ENCODE measurements at places on chromosomes 4 and X. TPM values are rescaled to one million over a fixed set of nuclear protein-coding genes. Genes with fewer than 3 reads are reported as not detected.

GRCh38 chrX:71100581-71101505 is 5.2 kb downstream of the FOXO4 start:
- no peak for DNase-seq

- DNase-seq: no peak
Measured at GRCh38 chr4:42371305-42372252, 25.7 kb upstream of the SHISA3 start.

GRCh38 chr4:153451911-153452657 is 14.1 kb upstream of the TMEM131L start:
- no peak for DNase-seq

DNA sequence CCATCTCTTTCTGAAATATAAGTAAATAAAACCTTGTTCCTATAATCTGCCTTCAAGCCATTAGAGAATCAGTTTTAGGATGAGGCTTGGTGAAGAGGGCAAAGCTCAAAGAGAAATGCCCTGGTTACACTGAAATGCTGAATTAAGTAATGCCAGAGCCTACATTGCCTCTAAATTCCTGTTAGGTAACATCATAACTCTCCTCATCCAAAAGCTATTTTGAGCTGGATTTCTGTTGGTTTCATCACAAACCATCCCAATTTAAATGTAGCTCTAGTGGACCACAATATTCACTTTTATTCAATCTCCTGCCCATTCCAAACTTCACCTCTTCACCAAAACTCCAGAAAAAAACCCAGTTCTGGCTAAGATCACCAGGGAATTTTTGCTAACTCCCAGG is 1319.7 kb upstream of the TENM3 start:
- no peak for DNase-seq

DNA sequence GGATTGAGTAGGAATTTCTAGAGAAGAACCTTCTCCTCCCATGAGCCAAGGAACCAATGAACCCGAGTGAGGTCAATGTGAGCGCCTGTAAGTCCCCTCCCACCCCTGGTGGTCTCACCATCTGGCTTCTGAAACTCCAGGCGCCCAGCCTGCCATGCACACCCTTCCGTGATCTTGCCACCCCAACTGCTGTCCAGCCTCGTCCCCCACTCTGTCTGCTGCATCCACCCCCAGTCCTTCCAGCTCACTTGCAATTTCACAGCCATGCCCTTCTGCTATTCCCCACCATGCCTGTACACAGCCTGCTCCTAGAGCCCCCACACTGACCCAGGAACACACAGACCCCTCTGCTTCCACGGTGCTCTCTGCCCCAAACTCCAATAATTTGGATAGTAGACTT is 323.7 kb downstream of the STK32B start:
- DNase-seq: no peak

DNA sequence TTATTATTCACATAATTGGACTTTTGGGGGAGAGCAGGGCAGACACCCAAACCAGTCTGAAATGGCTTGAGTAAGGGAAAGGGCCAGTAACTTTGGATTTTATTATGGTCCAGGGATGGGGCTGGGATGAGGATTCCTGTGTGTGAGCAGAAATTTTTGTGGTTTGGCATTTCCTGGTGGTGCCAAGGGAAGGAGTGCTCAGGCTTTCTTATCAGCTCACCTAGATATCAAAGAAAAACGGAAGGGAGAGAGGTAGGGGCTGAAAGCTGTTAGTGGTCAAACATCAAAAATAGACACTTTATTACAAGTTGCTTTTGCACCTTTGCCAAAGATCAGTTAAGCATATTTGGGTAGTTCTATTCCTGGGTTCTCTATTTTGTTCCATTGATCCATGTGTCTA is 128.5 kb upstream of the DIPK2B start:
- DNase-seq: no peak

GRCh38 chr4:189322426-189322825 is 618.2 kb upstream of the FRG1 start:
- DNase-seq: no peak

- no peak for DNase-seq
Measured at GRCh38 chrX:132480581-132481203, 8.1 kb downstream of the MBNL3 start.

- no peak for DNase-seq
Measured at GRCh38 chr4:8738471-8738931, 133.1 kb downstream of the HMX1 start.

DNA sequence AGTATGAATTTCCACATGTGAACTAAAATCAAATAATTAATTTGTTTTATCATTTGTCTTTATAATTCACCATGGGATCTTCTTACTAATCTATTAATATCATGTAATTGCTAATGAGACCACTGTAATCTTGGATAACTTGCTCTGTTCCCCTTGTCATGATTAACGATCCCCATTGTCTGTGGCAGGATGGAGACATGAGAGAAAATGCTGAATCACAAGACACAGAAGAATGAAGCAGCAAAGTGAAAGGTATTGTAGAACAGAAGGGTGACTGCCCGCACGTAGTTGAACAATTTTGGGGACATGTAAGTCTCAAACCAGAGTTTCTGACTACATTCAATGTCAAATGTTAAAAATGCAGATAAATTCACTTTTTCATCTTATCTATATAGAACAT is 135.2 kb downstream of the EPHA5 start:
- DNase-seq: no peak

DNA sequence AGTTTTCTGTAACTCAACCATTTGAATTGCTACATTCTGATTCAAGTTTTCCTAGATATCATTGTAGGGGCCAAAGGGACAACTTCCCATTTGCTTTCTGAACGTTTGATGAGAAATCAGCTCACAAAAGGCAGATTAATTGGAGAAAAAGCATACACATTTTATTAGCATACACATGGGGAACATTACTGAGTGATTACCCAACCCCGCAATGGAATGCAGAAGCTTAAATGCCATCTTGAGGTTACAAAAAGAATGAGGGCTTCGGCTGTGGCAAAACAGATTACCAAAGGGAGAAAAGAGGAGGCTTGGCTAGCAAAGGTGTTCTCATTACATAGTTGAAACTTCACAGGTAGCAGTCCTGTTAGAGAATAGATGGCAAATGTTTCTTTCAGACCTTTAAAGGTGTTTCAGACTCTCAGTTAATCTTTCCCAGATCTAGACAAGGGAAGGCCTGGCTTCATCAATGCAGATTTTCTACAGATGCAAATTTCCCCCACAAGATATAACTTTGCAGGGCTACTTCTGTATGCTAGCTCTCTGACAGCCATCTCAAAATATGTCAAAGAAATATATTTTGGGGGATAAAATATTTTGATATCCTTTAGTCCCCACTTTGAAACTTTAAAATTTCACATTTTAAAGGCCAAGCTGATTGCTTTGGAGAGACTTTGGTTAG is 26.5 kb upstream of the HERC6 start:
- DNase-seq: no peak

DNA sequence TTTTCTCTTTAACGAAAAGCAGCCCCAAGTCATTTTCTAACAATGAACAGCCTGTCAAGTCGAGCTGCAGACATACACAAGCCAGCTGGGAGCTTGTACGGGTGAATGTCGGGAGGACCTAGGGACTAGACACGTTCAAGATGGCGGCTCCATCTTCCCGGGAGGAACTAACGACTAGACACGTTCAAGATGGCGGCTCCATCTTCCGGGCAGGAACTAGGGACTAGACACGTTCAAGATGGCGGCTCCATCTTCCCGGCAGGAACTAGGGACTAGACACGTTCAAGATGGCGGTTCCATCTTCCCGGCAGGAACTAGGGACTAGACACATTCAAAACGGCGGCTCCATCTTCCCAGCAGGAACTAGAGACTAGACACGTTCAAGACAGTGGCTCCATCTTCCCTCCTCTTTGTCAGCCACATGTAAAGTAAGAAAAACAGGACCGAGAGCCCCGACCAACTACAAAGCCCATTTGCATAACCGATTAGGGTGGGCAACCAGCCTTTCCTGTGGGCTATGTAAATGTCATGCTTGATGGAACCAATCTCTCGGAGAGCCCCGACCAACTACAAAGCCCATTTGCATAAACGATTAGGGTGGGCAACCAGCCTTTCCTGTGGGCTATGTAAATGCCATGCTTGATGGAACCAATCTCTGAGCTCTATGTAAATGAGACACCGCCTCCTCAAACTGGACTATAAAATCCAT is 175.5 kb downstream of the DHRSX start:
- peak; percentile 44 for DNase-seq

DNA sequence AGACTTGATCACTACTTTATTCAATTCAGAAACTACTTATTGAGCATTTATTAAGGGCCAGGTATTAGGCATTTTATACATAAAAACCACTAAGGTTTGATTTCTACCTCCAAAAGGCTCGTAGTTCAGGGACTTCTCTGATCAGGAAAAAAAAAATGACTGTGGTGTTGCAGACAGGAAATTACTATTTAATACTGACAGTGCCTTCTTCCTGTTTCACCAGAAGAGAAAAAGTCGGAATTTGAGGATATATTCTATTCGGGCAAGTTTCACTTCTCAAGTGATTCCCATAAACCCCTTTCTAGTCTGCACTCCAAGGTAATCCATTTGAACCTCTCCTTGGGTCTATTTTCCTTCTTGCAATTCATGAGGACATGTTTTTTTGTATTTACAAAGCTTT is 15.3 kb upstream of the TASL start:
- no peak for DNase-seq

- DNase-seq: no peak
Measured at GRCh38 chr4:106096454-106096853, 201.2 kb downstream of the NPNT start.

DNA sequence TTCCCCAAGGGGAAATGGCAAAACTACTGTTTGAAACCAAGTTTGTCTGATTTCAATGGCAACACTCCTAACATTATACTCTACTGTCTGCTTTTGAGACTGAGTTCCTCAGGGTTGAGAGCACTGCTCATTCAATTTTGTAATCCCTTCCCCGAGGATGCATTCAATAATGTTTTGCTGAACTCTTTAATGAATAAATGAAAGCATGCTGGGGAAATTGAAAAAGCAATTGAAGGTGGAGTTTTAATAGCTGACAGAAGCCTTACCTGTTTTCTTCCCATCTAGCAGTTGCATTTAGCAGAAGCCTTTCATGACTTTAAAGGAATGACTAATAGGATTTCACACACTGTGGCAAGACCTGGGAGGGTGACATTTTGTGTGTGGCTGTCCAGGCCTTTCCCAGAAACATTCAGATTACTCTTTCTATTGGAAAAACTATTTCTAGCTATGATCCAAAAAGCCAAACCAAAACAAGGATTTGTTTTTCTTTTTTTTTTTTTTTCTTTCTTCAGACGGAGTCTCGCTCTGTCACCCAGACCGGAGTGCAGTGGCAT is 45.1 kb downstream of the DTHD1 start:
- no peak for DNase-seq

DNA sequence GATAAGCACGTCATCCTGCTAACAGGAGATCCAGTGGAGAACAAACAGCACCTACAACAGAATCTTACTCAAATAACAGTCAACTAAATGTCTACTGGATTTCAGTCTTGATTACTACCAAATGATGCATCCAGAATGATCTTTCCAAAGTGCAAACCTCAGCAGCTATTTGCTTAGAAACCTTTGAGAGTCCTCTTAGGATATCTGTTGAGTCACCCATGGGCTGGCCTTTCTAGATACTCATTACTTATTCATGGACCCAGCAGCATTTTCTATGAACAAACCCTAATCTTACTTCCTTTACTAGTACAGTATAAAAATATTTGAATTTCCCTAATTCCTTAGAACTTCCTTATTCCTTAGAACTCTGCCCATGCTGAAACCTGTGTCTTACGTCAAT is 118.5 kb upstream of the PABPC4L start:
- no peak for DNase-seq

- DNase-seq: no peak
Measured at GRCh38 chr4:156774422-156774821, 197.2 kb downstream of the PDGFC start.

- DNase-seq: no peak
Measured at GRCh38 chr4:179124957-179125356, 1682.7 kb upstream of the AGA start.

DNA sequence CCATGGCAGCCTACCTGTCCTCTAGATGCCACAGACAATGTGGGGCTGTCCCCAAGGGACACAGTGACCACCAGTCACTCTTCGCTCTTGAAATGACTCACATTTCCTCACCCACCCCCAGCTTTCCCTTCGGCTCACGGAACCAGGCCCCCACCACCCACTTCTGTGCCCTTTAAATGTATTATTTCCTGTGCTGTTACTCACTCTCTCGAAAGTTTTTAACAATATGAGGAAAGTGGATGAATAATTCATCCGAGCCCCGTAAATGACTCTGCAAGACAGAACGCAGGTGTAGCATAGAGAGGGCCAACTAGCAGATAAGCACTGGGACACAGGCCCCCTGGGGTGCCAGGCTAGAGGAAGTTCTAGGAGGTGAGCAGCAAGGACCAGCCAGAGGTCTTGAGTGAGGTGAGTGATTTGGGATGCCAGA is 179.5 kb upstream of the TBL1X start:
- no peak for DNase-seq

GRCh38 chrX:130654409-130654950 is 248.5 kb downstream of the ENOX2 start:
- DNase-seq: no peak

DNA sequence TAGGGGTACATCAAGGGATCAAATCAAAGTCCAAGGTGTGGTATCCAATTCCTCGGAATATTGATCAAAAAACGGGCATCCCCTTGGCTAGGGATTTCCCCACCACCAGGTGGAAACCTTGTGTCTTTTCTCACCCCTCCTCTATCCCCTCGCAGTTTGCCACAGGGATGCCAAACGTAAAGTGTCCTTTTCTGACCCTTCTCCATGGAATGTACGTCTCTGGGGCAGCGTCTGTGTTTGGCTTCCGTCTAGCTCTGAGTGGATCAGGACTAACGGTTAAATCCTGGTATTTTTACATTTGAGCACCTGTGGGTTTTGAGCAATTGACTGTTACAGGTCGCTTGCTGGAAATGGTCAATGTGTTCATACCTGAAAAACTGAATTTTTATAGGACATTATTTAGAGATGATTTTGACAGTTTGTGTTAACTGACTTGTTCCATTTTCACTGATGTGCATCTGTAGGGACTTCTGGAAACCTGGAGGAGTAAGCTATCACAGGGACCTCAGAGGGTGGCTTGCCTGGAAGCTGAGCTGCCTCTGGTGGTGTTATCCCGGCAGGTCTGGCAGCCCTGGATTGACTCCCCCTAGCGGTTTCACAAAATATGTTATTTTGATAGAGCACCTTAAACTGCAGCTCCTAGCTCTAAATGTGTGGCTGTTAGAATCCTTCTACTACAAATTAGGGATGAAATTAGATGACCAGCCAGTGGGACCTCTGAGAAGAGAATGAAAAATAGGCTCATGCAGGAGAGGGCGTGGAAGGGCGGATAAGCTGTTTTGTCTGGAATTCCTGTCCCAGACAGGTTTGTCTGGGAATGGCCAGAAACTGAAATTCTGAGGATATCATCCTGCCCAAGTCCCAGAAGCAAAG is 8.8 kb upstream of the MGST2 start:
- no peak for DNase-seq

GRCh38 chr4:10028910-10029309 is 7.6 kb upstream of the SLC2A9 start:
- DNase-seq: no peak

- no peak for DNase-seq
Measured at GRCh38 chr4:182188622-182189021, 54.6 kb upstream of the TENM3 start.

Gene KIF4A
- polyA plus RNA-seq: 16.3 TPM

Gene ESX1
- polyA plus RNA-seq: not detected

Gene YIPF7
- polyA plus RNA-seq: 0.32 TPM

Gene GLRB
- polyA plus RNA-seq: 13.4 TPM

Gene MAGEA3
- polyA plus RNA-seq: not detected

Gene NLRP2B
- polyA plus RNA-seq: 0.05 TPM

Gene IQSEC2
- 13.5 TPM for polyA plus RNA-seq
